ENCODE measurements at places on chromosomes 7 and 10.

- DNase-seq: no peak
These were observed 163.7 kb downstream of the AHR start for GRCh38 chr7:17462131-17462631.

DNA sequence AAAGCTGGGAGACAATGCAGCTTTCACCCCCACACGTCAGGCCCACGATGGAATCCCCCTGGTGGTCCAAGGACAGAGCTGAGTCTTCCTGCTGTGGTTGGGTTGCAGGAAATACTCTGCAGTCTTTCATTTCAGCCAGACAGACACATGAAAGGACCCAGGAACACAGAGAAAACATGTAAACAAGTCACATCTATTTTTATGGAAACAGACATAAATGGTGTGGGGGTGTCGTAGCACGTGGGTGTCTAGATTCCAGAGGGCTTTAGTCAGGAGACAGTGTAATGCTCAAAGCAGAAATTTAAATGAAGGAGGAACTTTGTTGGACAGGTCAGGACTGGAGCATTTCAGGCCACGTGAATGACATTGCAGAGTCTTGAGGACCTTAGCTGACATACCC lies 444.6 kb downstream of the SUGCT start:
- DNase-seq: no peak

DNA sequence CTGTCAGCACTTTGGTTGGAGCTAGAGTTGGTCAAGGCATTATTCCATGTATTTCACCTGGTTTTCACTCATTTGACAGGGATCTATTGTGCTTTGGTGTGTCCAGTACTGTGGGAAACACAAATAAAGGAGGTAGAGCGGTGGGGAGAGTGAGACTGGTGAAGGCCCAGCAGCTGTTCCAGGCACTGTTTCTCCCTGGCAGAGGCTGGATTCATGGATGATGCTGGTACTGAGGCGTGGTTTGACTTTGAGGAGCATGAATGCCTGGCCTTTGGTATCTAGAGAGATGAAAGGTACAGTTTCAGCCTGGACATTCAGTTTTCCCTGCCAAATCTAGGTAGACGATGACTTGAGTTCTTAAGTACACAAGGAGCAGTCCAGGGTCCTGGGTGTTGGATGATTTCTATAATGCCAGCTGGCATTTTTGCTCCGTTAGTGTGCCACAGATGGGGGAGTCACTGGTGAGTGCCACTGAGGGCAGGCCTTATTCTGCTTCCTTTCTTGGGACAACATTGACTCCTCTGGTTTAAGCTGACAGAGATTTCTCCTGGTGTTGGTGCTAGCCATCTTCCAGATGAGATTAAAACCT lies 162.2 kb upstream of the BMPER start:
- DNase-seq: no peak

- DNase-seq: no peak
These were observed 165.1 kb downstream of the SVIL start for GRCh38 chr10:29469481-29470354.

DNA sequence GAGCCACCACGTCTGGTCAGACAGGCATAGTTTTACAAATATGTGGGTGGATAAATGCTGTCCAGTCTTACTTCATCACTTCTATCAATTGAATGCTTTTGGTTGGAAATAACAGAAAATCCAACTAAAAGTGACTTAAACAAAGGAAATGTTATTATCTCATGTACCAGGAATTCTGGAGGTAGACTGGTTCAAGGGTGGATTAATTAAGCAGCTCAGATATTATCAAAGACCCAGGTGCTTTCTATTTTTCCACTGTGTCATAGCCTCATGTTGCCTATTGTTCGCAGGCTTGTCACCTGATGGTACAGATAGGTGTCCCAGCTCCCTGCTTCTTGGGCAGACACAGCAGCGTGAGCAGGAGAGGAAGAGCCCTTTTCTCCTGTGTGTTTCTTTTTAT lies 156.1 kb upstream of the CTBP2 start:
- DNase-seq: no peak

- no peak for DNase-seq
These were observed 8.7 kb downstream of the ANKRD1 start for GRCh38 chr10:90912174-90912573.

- no peak for DNase-seq
These were observed 214.6 kb upstream of the PHF14 start for GRCh38 chr7:10759120-10759519.

- no peak for DNase-seq
These were observed 189.5 kb downstream of the ZNF438 start for GRCh38 chr10:30842185-30842584.

DNA sequence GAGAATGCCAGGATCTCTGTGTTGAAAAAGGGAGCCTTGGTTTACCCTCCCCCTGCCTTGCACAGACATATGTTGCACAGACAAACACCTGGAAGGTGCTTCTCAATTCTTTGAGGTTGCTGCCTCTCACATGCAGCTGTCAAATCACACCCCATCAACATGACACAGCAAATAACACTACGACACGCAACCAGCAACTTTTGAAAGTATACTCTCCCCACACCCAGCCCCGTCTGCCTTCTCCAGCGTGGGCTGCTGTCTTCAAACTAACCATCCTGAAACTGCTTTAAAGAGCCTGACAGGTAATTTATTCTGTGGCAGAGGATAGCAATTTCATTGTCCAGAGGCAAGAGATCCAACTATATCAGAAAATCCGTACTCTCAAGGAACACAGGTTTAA lies 136.1 kb downstream of the PLXNA4 start:
- no peak for DNase-seq

DNA sequence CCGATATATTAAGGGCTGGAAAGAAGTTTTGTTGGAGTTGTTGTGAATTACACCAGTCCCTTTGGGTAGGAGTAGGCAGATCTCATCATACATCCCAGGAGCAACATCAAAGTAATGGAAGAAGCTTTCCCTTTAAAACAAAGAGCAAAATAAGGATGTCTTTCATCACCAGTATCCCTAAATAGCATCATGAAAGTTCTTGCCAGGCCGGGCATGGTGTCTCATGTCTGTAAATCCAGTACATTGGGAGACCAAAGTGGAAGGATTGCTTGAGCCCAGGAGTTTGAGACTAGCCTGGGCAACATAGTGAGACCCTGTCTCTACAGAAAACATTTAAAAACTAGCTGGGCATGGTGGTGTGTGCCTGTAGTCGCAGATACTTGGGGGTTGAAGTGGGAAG lies 38.7 kb downstream of the LRRC20 start:
- DNase-seq: no peak

- no peak for DNase-seq
These were observed 27.4 kb downstream of the PILRA start for GRCh38 chr7:100400656-100401055.

Data from AG20443 (cell line).